DMS79 (cell line): ENCODE measurements at places on chromosomes 3 and 15.

DNA sequence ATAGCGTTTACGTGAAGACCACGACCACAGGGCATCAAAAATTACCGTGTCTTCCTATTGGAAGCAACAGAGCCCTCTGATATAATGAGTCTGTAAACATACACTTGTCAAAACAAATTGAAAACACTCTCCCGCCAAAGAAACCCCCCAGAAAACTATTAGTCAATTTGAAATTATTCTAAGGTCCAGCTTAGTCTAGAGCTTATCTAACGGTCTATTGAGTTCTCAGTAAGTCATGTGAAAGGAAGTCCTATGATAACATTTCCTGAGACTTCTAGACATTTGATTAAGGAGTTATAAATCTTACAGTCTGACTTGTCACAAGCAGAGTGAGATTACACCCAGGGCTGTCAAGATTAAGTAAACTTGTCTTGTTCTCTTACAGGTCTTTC is 356.3 kb downstream of the FOXP1 start:
- DNase-seq = no peak

GRCh38 chr3:67048067-67048714 is 50.1 kb downstream of the KBTBD8 start:
- DNase-seq = no peak

GRCh38 chr3:192727032-192727847 is at the start of gene FGF12:
FGF12 (minus strand) TSS chr3:192727541.
- DNase-seq = no peak

DNA sequence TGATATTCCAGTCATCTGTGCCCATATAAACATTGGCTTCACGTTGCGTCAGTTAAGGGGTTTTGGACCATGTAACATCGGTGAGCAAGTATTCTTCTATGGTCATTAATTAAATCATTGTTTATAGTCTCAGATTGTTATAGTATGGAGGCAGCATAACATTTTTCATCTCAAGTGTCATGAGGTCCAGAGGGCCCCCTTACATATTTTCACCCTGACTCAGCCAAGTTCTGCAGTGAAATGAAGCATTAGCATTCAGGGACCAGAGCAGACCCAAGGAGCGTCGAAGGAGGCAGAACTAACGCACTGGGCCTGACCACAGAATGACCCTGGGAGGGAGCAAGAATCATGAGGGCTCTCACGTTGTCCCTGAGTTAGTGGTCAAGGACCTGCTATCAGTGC is 171.5 kb downstream of the LRTM1 start:
- DNase-seq = peak; percentile 35

DNA sequence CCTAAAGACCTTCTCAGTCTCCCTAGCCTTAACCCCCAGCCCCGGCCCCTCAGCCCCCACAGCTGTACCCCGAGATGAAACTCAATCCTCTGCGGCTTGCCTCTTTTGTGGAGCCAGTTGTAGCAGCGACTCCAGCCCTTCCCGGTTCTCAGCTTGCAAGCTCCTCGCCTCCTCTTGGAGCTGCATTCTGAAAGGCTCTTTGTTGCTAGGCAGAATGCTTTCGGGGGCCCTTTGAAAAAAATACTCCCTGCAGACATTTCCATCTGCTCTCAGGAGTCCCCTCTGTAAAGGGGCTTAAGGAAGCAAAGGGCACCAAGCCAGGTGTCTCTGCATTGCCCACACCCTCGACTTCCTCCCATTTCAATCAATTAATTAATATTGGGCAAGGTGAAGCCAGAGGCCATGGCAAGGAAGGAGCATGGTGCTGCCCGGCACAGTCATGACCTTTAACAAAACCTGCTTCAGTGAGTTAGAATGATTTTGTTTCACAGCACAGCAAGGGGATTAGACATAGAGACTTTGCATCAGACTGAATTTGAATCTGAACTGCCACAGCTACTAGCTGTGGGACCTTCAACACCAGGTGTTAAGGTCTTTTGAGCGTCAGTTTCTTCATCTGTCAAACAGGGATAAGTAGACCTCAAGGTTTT is 65.5 kb downstream of the SRGAP3 start:
- no peak for DNase-seq

DNA sequence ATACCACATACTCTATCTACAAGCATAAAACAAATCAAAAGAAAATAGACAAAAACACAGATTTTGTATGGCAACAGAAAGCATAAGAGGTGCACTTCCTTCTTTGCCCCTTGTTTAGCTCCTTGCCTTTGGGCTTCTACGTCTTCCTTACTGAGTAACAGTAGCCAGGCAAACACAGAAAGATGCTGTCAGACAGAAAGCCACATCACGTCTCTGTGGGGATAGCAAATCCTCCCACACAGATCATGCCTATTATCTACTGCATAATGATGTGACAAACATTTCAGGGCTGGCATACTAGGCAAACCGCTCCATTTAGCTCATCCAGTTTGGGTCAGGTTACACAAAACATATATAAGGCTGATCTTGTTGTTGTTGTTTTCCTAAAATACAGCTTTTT is 92.7 kb downstream of the BOC start:
- DNase-seq = no peak

GRCh38 chr3:47291158-47291753 is 8.5 kb downstream of the KLHL18 start:
- no peak for DNase-seq

DNA sequence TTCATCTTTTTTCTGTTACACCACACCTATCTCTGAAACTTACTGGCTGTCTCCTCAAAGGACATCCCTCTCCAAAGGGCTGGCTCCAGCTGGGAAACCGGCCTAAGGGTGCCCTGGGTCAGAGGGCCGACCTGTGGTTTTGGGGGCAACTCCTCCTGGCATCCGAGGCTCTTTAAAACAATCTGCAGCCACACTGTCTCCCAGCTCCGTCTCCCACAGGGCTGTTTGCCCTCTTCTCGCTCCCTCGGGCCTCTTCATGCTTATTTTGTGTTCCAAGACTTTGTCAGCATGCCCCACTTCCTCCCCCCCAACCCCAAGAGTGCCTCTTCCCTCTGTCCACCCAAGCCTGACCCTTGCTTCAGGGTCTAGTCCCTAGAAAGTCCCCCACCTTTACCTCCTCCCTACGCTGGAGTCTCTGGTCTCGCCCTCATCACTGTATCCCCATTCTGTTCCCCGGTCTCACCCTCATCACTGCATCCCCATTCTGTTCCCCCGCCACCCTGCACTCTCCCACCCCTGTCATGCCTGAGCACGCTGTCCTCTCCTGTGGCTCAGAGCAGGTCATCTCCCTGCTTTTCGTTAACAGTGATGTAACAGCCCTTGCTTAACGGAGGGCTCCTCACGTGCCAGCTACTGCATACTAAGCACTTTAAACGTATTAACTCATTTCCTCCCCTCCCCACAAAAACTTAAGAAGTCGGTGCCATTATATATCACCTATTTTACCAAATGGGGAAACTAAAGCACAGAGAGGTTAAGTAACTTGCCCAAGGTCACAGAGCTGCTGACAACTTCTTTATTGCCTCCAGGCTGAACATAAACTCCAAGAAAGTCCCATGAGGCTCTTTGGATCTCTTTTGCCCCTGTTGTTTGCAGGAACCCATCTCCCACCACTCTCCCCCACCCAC is 1.1 kb upstream of the CSK start:
- no peak for DNase-seq

GRCh38 chr3:36312351-36312750 is 68.0 kb upstream of the STAC start:
- no peak for DNase-seq

GRCh38 chr15:48298914-48299313 is 32.3 kb upstream of the DUT start:
- DNase-seq = no peak

DNA sequence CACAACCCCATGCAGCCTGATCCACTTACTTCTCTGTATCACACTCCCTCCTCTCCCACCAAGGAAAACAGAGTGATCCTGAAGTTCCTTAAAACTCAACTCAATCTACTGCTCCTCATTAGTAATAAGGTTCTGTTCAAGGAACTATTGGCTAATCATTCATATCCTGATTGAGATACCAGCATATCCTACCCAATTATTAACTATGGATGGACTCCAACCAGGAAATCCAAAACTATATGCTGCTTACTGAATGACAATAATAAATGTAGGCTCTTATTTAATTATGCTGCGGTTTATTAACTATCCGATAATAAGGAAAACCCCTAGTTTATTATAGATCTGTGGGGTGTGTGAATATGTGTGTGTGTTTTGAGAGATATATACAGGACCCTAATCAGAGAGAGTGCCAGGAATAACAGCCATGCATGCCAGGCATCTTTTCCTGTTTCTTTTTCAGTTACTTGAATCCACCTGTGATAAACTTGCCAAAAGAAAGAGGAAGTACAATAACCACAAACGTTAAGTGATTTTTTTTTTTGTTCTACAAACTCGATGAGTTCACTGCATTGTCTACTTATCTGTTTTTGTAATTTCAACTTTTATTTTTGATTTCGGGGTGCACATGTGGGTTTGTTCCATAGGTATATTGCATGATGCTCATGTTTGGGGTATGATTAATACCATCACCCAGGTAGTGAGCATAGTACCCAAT is 1031.7 kb upstream of the CFAP20DC start:
- DNase-seq = no peak

DNA sequence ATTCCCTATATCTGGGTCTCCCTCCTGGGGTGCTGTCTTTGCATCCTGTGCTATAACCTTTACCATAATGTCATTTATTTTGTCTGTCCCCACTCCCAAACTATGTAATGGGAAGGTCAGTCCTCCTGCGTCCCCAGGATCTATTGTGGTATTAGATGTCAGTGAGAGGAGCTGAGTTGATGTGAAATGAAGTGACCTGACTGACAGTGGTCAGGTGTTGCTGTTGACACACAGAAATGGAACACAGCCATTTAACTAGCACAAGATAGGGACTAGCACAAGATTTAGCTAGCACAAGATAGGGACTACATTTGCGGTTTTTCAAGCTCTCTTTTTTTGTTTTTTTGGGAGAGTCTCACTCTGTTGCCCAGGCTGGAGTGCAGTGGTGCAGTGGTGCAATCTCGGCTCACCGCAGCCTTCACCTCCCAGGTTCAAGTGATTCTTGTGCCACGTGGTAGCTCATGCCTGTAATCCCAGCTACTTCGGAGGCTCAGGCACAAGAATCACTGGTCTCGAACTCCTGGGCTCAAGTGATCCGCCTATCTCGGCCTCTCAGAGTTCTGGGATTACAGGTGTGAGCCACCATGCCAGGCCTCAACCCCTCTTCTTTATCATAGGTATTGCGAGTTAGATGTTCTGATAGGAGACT is 5.2 kb downstream of the NGRN start:
- no peak for DNase-seq

- DNase-seq = no peak
Observed at GRCh38 chr3:49616491-49616941, 57.6 kb upstream of the APEH start.

DNA sequence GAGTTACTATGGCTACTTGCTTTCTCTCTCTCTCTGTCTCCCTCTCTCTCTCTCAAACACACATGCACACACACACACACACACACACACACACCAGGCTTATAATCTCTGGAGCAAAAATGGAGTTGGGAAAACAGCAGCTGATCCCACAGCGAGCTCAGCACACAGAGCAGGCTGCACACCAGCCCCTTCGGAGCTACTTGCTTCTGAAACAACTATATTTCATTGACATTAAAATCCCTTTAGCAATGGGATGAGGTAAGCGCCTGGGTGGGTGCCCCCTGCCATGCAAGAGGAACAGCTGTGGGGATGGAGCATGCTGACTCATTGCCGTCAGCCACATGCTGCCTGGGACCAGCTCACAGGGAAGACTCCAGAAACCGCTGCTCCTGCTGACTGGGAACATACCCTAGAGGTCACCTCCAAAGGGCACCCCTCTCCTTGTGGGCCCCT is 45.7 kb downstream of the B3GNT5 start:
- no peak for DNase-seq

- DNase-seq = no peak
Observed at GRCh38 chr3:180871901-180872300, 40.6 kb upstream of the FXR1 start.

DNA sequence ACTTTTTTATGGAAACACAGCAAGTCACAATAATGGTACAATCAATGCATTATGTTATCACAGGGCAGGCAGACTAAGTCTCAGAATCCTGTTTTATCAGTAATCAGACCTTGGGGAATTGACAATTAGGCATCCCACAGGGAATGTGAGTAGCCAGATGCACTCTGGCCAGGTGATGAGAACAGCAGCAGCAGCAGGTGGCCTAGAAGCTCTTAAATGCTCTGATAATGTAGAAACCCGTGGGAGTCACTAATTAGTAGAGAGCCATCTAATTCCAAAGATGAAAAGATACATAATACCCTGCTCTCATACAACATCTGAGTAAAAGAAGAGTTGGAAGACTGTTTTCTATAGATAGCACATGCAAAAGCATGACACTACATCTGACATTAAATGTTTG is 12.6 kb downstream of the CEP152 start:
- DNase-seq = peak; percentile 3

GRCh38 chr15:92123962-92124656 is 269.6 kb upstream of the ST8SIA2 start:
- DNase-seq = no peak

GRCh38 chr3:141056751-141057171 is 5.6 kb downstream of the SPSB4 start:
- DNase-seq = peak; percentile 75

DNA sequence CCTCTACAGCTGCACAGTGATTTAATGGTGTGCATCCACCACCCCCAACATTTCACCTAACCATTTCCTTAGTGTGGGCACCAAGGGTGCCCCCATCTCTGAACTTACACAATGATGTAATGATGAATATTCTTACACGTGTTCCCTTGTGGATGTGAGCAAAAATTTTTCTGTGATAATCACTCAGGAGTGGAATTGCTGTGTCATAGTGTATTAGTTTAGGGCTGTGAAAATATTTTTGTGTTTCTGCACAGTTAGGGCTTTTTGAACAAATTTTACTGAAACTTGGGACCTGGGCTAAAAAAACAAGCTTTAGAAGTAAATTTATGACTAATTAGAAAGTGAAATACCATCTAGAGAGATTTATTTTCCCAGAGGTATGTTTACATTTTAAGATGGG is 134.5 kb upstream of the CCNL1 start:
- DNase-seq = no peak

- DNase-seq = no peak
Observed at GRCh38 chr3:95752199-95752598, 1062.2 kb upstream of the EPHA6 start.

GRCh38 chr3:30770387-30770786 is 124.1 kb downstream of the GADL1 start:
- no peak for DNase-seq

DNA sequence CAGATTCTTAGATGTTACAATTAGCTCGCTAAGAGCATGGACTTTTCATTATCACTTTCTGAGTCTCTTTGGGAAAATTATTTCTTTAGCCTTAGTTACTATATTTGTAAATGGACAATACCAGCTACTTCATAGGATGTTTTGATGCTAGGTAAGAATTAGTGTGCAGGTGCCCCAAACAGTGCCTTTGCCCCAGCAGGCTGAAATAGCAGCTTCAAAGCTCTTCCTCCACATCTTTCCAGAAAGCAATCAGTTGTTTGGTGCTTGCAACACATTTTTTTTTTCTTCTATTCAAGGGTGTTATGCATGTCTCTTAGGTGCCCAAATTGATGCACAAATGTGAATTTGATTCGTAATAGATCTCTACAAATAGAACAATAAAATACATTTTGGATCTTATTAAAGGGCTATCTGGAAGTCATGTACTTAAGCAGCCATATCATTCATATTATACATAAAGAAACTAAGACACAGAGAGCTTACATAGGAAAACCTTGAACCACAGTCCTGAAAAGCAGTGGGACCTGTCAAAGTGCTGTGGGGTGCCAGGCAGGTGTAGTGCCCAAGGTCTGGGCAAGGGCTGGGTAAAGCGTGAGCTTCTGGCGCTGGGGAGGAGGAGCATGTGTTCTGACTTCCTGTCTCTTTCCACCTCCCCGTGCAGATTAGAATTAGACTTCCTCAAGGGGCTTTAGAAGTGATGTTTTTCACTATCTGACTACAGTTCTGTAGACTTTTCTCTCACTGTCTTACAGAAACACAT is 62.9 kb downstream of the FNDC3B start:
- DNase-seq = no peak
